ENCODE measurements at places on chromosomes 6 and 20. TPM values are rescaled to one million over a fixed set of nuclear protein-coding genes. Genes with fewer than 3 reads are reported as not detected.

PNPLA1 gene
- total RNA-seq: 1.3 TPM

- DNase-seq: no peak
These were observed 6.0 kb upstream of the RBM38 start for GRCh38 chr20:57384953-57385761.

DNA sequence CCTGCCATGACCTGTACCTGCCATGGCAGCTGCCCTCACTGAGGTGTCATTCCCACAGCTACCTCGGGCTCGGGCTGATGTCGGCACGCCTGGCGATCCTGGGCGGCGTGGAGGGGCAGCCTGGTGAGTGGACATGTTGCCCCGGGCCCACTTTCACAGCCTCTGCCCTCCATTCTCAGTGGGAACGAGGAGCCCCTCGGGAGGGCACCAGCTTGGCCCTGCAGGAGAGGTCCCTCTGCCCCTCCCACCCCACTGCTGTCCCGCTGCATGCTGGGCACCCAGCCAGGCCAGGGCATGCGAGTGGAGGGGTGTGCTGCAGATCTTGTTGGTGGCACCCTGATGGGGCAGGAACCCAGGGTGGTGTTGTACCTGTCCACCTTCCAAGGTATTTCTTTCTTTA lies 23.0 kb downstream of the ENTPD6 start:
- DNase-seq: no peak

- no peak for DNase-seq
These were observed 122.1 kb downstream of the HIVEP2 start for GRCh38 chr6:142822842-142823241.
